ENCODE measurements at places on chromosomes 2 and 18.

- no peak for DNase-seq
Measured at GRCh38 chr2:41576423-41576822, 471.4 kb upstream of the PKDCC start.

DNA sequence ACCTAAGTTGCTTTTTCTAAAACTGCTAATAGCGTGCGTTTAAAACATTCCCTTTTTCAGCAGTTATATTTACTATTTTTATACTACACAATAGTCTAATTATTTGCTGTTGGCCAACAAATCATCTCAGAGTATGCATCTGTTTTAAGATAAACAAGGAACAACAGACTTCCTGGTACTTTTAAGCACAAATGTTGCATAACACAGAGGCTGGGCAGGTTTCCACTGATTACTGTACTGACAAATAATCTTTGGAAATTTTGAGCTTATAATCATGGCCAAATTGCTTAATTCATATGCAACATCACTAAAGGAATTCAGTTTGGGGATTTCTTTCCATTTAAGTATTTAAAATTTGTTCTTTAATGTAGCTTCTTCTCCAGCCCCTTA lies 737.4 kb upstream of the SALL3 start:
- DNase-seq: no peak

DNA sequence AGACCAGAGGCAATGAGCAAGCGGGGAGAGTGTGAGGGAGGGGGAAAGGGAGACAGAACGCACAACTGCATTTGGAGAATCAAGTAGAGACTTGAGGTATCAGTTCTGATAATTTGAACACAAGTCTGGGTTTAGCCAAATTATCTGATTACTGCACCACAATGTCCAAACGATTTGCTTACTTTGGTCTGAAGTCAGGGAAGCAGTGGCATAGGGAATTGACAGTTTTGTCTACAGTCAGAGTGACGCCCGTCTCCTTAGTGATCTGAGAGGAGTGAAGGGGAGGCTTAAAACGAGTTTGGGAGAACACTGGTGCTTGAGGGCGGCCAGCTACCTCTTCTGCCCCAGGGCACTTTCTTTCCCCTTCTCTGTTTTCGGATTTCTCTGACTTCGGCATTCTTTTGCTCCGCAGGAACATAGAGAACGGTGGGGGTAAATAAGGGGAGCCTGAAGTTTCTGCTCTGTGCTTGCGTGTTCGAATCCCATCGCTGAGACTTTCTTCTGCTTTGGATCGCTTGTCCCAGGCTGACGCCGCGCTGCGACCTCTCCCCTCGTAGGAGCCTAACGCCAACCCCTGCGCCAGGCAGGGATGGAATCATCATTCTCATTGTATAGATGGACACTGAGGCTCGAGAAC lies 2.9 kb upstream of the DLX2 start:
- DNase-seq: no peak

DNA sequence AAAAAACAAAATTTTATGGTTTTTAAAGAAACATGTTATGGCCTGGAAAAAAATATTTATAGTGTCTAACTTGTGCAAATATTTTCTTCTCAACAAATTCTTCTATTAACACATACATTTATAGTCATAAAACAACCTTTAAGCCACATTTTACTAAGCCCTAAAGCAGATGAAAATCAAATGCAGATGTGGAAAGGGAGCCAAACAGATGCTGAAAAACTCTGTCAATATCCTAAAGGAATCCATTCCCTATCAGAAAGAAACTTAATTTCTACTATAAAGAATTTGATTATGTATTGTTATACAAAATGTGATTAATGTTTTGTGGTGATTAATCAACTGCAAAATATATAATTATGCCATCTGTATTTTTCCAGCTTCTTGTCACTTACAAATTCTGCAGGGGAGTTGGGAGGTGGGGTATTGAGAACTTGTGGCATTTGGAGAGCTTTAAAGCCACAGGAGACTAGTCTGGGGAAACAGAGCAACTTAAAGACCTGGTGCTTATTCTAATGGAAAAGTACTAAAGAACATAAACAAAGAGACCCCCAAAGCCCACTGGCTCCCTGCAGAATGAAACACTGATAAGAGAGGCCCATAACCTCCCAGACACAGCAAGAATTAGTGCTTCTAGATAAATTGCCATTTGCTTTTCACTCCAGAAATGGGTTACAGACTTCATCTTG lies 1721.0 kb upstream of the PIK3C3 start:
- DNase-seq: no peak

DNA sequence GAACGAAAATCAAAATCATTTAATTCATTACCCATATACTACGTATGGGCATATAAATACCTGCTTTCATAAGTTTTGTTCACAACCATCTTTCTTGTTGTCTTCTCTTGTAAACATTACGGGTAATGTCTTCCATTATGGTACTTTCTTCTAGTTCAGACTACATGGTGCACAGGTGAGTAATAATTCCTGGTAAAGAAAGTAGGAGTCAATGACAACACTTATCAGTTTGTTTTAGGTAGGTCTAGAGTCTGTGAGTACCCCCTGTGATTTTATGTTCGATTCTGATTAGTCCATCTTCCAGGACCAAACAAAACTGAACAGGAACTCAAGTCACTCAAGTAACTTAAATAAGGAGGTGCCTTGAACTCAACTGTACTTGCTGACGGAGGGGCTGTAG lies 25.2 kb upstream of the CTLA4 start:
- DNase-seq: no peak

DNA sequence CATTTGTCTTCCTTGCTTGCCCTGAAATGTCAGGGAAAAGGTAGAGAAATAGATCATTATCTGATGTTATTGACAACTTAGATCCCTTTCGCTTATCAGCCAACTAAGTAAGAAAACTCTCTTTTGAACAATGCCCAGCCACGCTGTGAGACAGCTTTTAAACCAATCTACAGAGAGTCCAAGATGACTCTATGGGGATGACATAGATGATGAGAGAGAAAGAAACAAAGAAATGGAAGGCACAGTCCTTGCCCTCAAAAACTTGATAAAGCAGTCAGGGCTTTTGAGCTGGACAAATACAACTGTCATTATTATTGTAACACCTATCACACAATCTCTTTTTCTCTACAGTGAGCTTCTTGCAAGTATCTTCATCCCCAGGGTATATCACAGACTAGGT lies 222.6 kb downstream of the SETBP1 start:
- no peak for DNase-seq

DNA sequence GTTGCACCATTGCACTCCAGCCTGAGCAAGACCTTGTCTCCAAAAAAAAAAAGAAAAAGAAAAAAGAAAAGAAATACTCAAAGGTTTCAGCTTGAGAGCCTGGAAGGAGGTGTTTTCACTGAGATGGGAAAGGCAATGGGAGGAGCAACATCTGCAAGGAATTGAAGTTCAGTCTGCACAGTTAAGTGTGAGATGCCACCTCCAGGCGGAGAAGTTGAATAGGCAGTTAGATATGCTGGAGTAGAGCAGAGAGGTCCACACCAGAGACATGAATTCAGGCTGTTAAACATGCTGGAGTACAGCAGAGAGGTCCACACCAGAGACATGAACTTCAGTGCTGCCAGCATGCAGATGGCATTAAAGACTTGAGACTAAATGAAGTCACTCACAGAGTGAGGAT lies 41.4 kb upstream of the DTNB start:
- no peak for DNase-seq

DNA sequence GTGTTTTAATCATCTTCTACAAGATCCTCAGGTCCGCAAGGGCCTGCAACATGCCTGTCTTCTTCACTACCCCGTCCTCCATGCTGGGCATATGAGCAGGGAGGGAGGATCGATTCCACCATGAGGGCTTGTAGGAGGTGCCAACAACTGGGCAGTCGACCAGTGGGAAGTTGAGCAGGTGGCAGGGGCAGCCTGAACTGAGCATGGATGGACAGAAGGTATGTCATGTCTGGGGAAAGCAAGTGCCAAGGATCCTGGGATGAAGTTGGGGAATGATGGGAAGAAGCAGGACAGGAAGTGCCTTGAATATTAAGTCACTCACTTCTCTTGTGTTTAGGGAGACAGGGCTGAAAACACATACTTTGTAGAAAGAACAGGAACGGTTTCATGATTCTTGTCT lies 44.7 kb downstream of the CTIF start:
- DNase-seq: no peak

DNA sequence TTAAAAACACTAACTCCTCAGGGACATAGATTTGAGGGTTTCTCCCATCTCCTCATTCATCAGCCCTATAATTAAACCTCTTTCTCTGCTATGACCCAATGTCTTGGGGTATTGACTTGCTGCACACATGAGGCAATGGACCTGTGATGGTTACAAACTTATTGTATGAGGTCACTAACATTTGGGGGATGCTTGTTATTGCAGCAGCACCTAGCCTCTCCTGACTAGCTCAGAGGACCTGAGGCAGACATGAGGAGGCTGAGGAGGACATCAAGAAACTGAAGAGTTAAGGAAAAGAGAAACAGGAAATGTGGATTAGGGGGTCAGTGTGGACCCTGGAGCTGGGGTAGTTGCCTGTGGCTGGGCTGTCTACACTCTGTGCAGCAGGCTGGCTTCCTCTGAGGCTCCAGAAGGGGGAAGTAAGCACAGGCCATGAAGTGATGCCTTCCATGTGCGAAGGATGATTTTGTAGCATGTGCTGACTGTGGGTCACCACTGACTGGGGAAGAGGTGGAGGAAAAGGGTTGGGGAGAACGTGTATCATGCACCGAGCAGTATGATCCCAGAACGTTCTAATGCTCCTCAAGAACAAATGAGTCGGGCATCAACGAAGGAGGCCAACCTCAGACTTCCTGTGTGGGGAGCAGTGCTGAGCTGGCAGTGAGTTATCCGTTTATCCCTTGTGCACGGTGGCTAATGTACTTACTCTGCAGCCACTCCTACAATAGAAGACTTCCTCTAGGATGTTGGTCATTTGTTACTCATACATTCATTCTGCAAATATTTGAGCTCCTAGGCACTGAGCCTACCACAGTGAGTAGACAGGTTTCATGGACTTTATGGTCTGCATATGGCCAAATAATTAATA lies 42.1 kb upstream of the RFX8 start:
- no peak for DNase-seq

- no peak for DNase-seq
Measured at GRCh38 chr2:231701456-231702373, 6.6 kb upstream of the PTMA start.

GRCh38 chr2:53183581-53183980 lies 584.0 kb upstream of the CHAC2 start:
- DNase-seq: no peak

DNA sequence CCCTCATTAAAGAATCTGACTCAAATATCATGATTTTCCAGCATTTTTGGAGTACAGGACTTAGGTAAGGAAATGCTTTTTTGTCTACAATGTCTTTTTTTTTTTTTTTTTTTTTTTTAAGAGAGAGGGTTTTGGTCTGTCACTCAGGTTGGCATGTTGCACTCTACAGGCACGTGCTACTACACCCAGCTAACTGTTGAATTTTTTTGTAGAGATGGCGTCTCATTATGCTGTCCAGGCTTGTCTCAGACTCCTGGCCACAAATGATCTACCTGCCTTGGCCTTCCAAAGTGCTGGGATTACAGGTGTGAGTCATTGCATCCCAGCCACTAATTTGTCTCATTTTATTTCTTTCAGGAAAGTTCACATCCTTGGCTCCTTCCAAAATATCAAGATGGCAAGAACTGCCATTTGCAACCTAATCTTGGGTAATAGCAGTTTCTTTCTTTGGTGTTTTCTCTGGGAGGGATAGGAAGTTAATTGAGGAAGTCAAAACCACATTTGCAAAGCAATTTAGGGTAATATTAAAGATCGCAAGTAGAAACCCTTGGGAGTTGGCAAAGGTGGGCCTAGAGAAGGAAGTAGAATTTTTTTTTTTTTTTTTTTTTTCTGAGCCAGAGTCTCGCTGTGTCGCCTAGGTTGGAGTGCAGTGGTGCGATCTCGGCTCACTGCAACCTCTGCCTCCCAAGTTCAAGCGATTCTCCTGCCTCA lies 15.5 kb downstream of the PNO1 start:
- no peak for DNase-seq

DNA sequence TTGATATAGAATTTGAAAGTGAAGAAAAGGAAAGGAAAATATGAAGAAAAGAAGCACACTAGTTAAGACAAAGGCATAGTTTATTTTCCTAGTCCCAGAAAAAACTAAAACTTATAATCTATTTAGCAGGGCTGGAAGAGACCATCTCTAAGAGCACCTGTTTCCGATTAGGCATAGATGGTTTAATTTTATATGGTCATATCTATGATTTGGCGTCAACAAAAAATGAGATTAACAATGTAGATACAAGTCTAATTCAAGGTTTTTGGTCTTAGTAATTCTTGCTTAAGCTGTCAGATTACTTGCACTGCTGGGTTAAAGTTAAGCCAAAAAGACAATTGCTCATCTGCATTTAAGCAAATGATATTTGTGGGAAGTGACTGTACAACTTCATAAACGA lies 502.5 kb upstream of the FSHR start:
- no peak for DNase-seq

DNA sequence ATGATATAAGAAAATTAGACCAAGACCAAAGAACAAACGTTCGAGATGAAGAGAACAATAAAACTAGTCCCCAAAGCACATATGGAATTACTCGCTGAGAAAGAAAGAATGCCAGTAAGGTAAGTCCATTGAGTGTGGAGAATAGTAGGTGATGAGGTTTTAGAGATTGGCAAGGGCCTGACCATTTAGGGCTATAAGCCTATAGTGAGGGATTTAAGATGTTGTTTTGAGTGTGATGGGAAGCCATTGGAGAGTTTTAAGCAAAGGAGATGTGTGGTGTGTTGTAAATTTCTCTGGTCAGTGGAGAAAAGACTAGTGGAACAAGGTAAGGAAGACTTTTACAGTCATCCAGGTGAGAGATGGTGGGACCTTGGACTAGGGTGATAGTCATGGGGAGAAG lies 151.1 kb downstream of the MCFD2 start:
- DNase-seq: no peak

DNA sequence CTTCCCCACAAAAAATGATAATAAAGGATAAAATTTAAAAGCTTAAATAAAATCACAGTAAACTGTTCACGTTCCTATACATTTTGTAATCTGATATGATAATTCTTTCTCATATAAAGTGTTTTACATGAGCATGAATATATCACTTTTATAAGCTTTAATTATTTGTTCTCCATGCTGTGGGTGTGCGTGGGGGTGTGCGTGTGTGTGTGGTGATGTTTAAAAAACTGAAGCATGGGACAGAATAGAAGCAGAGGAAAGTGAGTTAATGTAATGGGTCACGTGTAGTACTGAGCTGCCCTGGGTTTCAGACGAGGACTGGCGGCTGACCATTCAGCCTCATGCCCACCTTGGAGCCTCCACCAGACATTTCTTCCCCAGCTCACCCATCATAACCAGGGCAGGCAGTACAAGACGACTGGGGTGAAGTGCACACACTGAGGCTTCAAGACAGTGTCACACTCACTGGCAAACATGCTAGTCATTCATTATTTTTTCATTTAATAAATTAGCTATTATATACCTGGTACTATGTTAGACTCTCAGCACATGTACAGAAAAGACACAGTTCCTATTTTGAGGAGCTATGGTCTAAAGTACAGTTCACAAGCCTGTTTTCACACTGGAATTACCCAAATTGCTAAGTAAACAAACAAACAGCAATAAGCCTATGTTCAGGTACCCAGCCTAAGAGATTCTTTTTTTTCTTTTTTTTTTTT lies 97.2 kb upstream of the LPIN2 start:
- no peak for DNase-seq

- DNase-seq: no peak
Measured at GRCh38 chr2:227616631-227617030, 667 bp upstream of the SCYGR4 start.
